Inflammatory macrophage (primary cell): ENCODE measurements at places on chromosomes 3 and 15.
A peak's percentile ranks its signal among the peaks of the same experiment; 100 is the strongest.

DNA sequence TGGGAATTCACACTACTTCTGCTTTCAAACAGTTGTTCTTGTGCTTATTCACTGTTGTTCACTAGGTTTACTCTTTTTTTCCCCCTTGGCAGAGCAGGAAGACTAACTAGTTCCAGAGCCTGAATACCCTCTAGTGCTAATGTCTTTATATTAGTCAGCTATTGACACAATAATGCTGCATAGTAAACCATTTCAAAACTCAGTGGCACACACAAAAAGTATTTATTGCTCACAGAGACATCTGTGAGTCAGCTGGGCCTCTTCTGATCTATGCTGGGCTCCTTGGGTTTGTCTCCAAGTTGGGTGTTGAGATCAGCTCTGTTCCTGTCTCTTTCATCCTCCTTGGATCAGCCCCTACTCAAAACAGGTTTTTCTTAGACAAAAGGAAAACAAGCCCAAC, 51.1 kb downstream of the RSRC1 start:
- peak; percentile 4 for DNase-seq

GRCh38 chr3:196390116-196390515, 42.1 kb downstream of the UBXN7 start:
- no peak for DNase-seq

GRCh38 chr3:168514252-168514651, 418.5 kb upstream of the GOLIM4 start:
- DNase-seq, result no peak

- DNase-seq, result no peak
These were observed 14.5 kb downstream of the IGDCC3 start for GRCh38 chr15:65363306-65363705.

- DNase-seq, result no peak
These were observed 191.5 kb upstream of the SLC2A2 start for GRCh38 chr3:171218069-171218468.

DNA sequence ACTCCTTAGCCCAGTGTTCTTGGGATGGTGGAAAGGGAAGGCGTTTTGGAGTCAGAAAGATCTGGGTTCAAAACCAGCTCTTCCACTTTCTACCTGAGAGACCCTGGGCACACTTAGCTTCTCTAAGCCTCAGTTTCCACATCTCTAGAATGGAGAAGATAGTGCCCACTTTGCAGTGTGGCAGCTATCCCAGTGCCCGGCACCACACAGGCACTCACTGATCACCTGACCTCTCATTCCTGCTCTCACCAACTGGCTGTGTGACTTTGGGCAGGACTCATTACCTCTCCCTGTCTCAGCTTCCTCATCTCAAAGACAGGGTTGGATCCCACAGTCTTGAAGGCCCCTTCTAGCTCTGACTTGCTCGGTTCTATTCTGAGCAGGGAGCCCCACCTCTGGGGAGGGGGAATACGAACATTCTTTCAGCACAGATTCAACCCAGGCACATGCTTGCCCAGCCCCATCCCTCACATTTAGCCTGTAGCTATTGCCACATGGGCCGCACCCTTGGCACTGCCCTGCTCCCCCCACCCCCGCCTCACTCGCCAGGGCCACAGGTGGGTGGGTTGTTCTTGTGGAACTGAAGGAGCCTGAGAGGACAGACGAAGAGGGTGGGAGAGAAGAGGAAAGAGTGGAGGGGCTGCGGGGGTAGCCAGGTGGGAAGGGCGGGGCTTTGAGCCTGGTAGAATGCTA, 39.2 kb downstream of the EPHB3 start:
- DNase-seq, result no peak

GRCh38 chr15:74039656-74040010, 42.7 kb downstream of the GOLGA6A start:
- no peak for DNase-seq

GRCh38 chr15:96549136-96549535, 218.6 kb downstream of the NR2F2 start:
- DNase-seq, result no peak

DNA sequence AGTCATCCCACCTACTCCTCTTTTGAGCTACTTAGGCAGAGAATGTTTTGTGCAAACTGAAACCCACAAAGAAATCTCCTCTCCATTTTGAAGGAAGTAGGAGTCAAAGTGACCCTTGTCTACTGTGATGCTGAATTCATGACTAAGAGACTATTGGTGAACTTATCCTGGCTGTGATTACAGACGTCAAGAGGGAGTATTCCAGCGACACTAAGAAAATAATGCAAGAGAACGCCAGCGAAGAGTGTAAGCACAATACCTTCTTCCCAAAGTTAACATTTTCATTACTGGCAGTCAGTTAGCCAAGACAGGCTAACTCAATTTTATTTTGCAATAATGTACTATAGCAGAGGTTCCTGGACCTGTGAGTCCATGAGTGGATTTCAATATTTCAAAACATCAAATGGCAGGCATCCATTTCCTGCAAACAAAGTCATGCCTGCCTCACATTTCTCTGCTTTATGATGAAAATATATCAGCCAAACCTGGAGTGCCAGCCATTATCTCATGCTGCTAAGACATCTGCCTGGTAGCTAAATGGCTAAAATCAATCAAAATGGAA, 59.0 kb downstream of the CTNNB1 start:
- no peak for DNase-seq

GRCh38 chr15:73564255-73564654, 68.9 kb downstream of the NPTN start:
- DNase-seq, result peak; percentile 74

GRCh38 chr15:47987908-47988532, 132.8 kb upstream of the SLC24A5 start:
- peak; percentile 66 for DNase-seq

GRCh38 chr15:85652457-85652856, 142.3 kb downstream of the KLHL25 start:
- DNase-seq, result peak; percentile 36

DNA sequence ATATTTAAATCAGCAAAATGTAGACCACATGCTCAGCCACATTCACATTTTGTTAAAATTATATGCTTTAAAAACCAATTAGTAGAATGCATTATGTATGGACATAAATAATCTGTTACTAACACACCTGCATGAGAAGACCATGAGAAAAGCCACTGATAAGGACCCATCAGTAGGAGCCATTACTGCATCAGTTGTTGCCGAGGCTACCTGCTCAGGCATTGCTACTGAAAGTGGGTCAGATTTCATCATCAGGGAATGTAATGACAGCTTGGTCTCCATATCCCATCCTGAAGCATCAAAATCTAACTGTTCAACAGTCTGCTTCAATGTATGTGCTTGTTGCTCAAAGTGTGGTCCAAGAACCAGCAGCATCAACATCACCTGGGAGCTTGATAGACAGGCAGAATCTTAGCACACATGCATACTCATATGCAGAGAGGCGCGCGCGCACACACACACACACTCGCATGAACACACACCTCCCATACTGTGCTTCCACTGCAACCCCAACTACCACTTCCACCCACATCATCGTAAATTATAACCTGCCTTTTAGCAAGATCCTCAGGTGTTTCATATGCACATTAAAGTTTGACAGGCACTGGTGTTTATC, 72.4 kb upstream of the FOXB1 start:
- DNase-seq, result no peak

DNA sequence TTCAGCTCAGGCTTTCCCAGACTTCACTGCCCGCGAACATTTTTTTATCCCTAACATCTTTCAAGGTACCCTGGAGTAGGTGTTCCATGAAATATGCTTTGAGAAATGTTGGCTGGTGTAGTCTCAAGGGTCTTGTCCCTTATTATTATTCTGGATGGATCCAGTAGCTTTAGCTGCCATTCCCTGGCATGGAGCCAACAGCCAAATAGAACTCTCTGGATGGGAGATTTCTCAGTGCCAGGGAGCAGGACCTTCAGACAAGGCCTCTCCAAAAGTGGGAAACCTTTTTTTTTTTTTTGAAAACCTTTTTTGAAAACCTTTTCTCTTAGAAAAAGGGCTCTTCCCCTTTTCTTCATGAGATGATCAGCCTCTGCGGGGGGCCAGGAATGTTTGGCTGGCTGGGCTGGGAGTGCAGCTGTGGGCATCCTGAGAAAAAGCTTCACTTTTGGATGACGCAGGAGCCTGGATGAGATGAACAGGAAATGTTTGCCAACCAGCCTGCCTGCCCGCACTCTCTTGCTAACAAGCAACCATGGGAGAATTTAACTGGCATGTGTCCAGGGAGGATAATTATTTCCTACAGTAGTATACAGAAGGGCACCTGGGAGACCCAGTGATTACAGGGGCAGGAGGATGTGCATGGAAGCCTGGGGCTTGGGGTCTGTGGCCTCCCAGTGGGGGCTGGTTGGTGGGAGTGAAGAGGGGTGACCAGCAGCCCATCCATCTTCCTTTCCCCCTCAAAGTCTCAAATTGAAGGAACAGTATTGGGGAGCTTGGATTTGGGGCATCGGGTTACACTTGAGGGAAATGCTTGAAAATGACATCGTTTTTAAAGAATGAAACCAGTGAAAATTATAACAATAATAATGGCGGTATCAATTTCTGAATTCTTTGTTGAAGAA, 109.1 kb upstream of the LRIG1 start:
- DNase-seq, result no peak

GRCh38 chr3:49349348-49350114, 8.6 kb downstream of the GPX1 start:
- DNase-seq, result peak; percentile 19

- no peak for DNase-seq
These were observed 129.6 kb upstream of the AGBL1 start for GRCh38 chr15:85950101-85950500.

DNA sequence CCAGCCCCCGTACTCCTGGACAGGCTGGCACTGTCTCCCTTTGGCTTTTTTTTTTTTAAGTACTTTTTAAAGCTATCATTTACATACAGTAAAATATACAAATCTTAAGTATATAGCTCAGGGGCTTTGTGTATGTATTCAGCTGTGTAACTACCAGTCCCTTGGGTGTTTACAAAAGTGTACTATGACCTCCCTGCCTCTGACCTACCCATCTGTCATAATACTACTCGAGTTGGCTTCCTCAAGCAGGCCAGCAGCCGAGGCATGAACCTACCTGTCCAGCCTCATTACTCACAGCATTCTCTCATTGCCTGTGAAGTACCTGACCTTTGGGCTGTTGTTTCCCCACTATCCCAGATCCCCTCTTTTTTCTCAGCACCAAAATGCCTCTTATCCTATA, 33.2 kb downstream of the ABHD2 start:
- no peak for DNase-seq

DNA sequence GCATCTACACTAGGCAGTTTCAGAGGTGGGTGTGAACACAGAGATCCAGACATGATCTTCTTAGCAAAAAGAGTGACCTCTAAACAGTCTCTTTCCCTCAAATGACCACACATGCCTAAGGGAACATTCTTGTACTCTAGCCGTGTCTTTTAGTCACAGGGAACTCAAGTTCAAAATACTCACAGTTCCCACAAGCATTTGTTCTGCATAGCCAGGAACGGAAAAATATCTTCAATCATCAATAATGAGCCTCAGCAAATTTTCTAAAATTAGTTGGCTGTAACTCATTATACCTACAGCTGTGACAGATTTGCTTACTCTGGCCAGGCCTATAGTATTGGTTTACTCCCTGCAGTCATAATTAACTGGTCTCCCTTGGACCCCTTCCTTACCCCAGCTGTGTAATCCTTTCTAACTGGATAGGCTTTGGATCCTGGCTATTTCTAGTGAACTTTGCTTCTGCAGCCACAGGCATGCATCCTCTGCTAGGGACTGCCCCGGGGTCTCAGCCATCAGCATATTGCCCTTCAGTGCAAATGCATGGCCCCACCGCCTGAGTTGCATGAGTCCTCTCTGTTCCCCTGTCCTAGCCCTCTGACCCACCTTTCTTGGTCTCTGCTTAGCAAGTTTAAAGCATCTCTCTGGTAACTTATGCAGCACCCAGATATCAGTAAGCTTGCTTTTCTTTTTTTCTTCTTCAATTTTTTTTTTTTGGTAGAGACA, 56.0 kb upstream of the HACD2 start:
- DNase-seq, result no peak

DNA sequence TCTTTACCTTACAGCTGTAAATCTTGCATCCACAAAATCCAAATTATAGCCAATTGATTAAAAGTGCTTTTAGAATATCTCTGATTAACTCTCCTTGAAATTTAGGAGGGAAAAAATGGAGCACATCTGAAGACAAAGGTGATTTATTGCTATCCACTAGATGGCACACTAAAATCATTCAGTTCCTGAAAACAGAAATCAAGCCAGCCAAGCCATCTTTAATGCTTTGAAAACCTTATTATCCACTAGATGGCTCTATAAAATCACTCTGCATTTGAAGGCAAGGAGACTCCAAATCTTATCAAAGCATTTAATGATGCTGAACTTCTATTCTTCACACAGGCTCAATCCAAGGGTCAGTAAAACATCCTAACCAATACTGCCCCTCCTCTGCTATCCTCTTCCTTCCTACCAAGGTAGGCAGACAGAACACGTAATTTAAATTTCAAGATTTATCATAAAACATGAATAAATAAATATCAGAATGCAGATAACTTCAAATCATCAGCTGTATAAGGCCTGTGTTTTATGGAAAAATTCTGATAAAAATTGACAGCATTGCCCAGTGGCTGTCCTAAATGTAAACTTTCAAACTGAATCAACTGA, 48.4 kb downstream of the GOLIM4 start:
- DNase-seq, result peak; percentile 70

- DNase-seq, result no peak
These were observed 423.2 kb downstream of the EPHB1 start for GRCh38 chr3:135218304-135218703.

- DNase-seq, result peak; percentile 74
These were observed 407.3 kb upstream of the ONECUT1 start for GRCh38 chr15:53197426-53197839.

DNA sequence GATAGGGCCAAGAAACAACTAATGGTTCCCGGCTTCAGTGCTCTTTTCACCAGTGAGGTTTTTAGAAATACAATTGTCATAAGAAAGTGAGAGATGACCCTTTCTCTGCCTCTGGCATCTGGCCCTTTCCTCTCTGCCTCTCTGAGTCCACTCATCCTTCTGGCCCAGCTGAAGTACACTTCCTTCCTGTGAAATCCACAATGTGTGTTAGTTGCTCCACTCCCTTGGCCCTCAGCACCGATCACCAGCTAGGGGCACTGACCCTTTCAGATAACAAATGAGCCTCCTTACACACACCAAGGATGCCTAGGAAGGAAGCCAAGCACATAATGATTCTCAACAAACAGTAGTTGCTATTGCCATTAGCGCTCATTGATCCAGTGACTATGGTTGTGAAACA, 2.9 kb upstream of the CAV3 start:
- no peak for DNase-seq

- no peak for DNase-seq
These were observed 40.8 kb downstream of the LMCD1 start for GRCh38 chr3:8542190-8543135.

- DNase-seq, result no peak
These were observed 156.9 kb downstream of the ZNF621 start for GRCh38 chr3:40681658-40682055.

DNA sequence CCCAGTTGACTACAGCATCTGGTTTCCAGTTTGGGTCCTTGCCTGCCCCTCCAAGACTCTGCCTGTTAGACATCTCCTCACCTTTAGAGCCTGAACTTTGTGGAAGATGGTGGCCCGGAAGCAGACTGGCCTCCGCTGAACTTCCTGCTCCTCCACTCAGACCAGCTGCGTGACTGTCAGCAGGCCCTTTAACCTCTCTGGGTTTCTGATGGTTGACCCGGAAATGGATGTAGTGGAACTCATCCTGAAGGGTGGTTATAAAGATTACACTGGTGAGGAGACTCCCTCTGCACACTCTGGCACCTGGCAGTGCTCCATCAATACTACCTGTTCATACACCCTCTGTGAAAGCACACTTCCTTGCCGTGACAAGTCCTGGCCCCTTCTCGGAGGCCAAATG, 151.9 kb upstream of the TLE3 start:
- no peak for DNase-seq
